ENCODE measurements at places on chromosomes 12 and 14.

DNA sequence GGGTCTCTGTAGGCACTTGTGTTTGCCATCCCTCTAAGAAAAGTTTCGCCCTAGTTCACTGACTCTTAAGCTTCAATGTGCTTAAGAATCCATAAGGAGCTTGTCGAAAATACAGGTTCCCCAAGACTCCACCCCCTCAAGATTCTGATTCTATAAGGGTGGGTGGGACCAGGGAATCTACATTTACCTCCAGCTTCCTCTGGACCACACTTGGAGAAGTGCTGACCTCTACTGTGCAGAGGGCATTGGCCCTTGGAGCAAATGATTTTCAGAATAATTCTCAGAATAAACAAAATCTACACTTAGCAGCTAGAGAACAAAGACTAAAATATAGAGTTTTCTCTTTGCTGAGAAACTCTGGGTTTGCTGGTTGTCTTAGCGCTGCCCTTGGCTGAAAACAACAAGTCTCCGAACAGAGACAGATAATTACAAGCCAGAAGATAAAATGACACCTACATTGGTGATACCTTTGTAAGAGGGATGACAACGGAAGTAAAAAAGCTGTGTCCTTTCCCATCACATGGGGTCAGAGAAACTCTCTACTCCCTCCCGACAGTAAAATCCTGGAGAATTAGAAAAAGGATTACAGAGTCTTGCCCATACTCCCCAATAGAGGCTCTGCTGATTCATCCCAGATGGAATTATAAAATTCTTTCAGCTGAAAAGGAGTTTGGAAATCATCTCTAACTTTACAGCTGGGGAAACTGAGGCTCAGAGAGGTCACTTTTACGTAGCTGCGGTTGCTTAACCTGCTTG lies 4.8 kb downstream of the TGFB3 start:
- DNase-seq = no peak
- H3K4me1 ChIP-seq = peaks cover 26% of the 10 kb centered on the region
- H3K27ac ChIP-seq = no peak overlapping the region
- H3K36me3 ChIP-seq = no peaks in the 10 kb centered on the region
- no peaks in the 10 kb centered on the region for H3K27me3 ChIP-seq
- no peak overlapping the region for H3K4me3 ChIP-seq

GRCh38 chr14:72559202-72559601 lies 334.7 kb downstream of the DPF3 start:
- H3K4me3 ChIP-seq = no peak overlapping the region
- no peaks in the 10 kb centered on the region for H3K36me3 ChIP-seq
- no peak for DNase-seq
- H3K4me1 ChIP-seq = peaks cover 9% of the 10 kb centered on the region

- H3K36me3 ChIP-seq = peaks cover 2% of the 10 kb centered on the region
- H3K27ac ChIP-seq = peak overlapping the region; percentile 29
- DNase-seq = no peak
- peak overlapping the region; percentile 67 for H3K4me3 ChIP-seq
These were observed 153.8 kb downstream of the BCL11B start for GRCh38 chr14:99118046-99118721.

- no peak within 1 kb of the TSS for H3K27ac ChIP-seq
- no peaks in the 10 kb centered on the region for H3K36me3 ChIP-seq
- DNase-seq = peak; percentile 19
These were observed at the start of gene FERMT2 for GRCh38 chr14:52950898-52951680. FERMT2 (minus strand) TSS chr14:52951050; CDS start chr14:52950568, 482 bp downstream.

DNA sequence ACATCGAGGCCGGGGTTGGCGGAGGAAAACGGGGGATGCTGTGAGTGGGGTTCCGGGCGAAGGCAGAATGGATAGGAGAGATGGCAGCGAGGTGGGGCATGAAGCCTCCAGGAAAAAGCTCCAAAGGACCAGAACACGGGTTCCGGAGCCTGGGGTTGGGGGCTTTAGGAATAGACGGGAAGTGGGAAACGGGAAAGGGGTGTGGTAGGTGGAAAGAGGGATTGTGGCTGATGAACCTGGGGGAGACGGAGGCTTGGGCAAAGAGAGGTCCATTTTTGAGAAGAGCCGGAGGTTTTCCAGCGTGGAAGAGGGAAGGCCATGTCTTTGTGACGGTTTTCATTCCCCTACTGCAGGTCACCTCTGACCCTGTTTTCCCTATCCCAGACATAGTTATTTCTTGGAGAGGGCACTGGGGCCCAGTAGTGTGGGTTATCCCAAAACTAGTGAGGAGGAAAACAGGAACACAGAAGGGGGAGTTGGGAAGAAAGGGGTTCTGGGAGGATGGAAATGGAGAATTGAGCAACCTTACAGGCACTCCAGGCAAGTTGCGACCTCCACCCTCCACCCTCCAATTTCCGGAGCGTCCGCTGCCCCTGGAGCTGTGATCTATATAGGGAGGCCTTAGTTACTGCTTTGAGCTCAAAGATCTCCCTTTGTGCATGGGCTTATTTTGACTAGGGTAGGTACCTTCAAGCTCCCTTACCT lies 1.1 kb downstream of the ATN1 start:
- no peaks in the 10 kb centered on the region for H3K27me3 ChIP-seq
- peak overlapping the region; percentile 81 for H3K27ac ChIP-seq
- DNase-seq = no peak
- H3K36me3 ChIP-seq = peaks cover 7% of the 10 kb centered on the region
